ENCODE measurements at places on chromosomes 12 and 14. TPM values are rescaled to one million over a fixed set of nuclear protein-coding genes. Genes with fewer than 3 reads are reported as not detected.

Gene GPR135
- 0.90 TPM for total RNA-seq

- H3K36me3 ChIP-seq: no peaks in the 10 kb centered on the region
- H3K4me1 ChIP-seq: no peaks in the 10 kb centered on the region
- no peaks in the 10 kb centered on the region for H3K27me3 ChIP-seq
- no peak for DNase-seq
These were observed 7.0 kb downstream of the MTHFD1 start for GRCh38 chr14:64394977-64395633.

Gene ADAMTS20
- total RNA-seq: not detected

GRCh38 chr14:81449114-81449513 lies 49.0 kb upstream of the STON2 start:
- no peaks in the 10 kb centered on the region for H3K36me3 ChIP-seq
- no peak for DNase-seq
- H3K27ac ChIP-seq: no peak overlapping the region

DNA sequence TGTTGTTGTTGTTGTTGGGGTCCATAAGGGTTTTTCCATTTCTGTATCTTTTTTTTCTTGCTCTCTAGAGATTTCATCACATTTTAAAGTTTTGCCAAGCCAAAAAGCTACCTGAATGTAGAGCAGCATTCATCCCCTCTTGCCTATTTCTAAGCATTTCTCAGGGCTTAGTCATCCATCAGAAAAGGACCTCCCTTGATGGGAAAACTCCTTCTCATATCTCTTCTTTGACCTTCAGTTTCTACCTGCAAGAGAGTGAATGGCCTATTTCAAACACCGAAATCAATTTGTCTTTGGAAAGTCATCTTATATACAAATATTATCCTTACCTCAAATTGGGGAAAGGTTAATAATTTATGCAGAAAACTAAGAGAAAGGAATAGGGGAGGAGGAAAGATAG lies 4.5 kb downstream of the MYBPC1 start:
- no peaks in the 10 kb centered on the region for H3K36me3 ChIP-seq
- H3K4me3 ChIP-seq: no peak overlapping the region
- H3K27me3 ChIP-seq: no peaks in the 10 kb centered on the region
- H3K4me1 ChIP-seq: no peaks in the 10 kb centered on the region
- H3K27ac ChIP-seq: no peak overlapping the region
- no peak for DNase-seq

GRCh38 chr12:25256826-25257225 lies 6.1 kb upstream of the KRAS start:
- DNase-seq: no peak
- H3K4me3 ChIP-seq: no peak overlapping the region
- no peaks in the 10 kb centered on the region for H3K36me3 ChIP-seq

GRCh38 chr12:58302487-58303011 lies 361.2 kb downstream of the ATP23 start:
- H3K27ac ChIP-seq: no peak overlapping the region
- H3K27me3 ChIP-seq: no peaks in the 10 kb centered on the region
- no peak overlapping the region for H3K4me3 ChIP-seq
- no peaks in the 10 kb centered on the region for H3K4me1 ChIP-seq
- DNase-seq: no peak

GRCh38 chr12:120237360-120238171 lies 28.0 kb downstream of the PXN start:
- H3K36me3 ChIP-seq: no peaks in the 10 kb centered on the region
- peaks cover 94% of the 10 kb centered on the region for H3K4me1 ChIP-seq
- no peak overlapping the region for H3K4me3 ChIP-seq
- H3K27ac ChIP-seq: no peak overlapping the region

DNA sequence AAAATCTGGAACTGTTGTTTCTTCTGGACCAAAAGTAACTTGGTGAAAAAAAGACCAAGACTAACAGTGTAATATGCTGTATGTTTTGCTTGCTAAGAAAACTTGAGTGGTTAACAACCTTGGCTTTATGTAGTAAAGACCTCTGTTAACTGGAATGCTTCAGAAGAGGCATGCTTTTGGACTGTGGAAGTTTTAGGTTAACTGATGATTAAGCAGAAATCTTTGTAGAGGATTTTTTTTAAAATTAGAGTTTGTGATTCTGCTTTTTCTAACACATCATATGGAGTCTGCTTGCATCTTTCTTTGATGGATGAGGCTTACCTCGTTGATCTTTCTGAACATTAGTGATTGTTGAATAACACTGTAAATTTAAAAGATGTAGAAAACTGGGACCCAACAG lies 17.5 kb downstream of the PELI2 start:
- no peaks in the 10 kb centered on the region for H3K36me3 ChIP-seq
- H3K4me3 ChIP-seq: no peak overlapping the region
- no peaks in the 10 kb centered on the region for H3K4me1 ChIP-seq

- H3K36me3 ChIP-seq: no peaks in the 10 kb centered on the region
- H3K27ac ChIP-seq: no peak overlapping the region
- no peaks in the 10 kb centered on the region for H3K4me1 ChIP-seq
These were observed 86.0 kb upstream of the HIF1A start for GRCh38 chr14:61609191-61609843.

DNA sequence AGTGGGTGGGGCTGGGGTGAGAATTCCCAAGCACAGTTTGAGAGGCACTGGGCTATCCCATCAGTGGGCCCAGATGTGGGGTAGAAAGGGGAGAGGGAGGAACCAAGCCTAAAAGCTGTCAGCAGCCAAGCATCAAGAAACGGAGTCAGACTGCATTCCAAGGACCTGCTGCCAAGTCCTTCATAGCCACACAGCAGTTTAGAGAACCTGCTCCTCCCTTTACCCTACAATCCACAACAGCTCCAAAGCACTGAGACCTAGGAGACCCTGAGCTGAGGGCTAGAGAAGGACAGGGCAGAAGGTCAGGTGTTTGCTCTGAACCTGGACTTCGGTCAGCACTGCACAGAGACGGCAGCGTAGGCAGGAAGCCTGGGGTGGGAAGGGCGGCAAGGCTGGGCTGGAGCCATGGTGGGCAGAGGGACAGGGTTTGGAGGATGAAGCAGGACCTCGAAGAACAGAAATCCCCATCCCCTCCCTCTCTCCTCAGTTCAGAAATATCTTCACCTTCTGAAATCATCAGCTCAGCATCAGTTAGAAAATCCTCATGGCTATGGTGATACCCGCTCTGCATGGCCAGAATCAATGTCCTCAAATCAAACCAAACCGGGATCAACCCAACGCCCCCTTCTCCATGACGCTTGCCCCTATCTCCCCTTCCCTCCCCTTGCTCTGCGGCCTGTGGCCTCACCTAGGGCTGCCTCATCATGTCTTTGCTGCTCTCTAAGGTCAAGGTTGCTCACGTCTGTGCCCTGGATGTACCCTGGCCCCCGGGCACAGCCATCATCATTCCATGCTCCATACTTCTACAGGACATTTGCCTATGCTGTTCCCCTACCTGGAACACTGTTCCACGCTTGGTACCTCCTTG lies 12.9 kb upstream of the SERPINA4 start:
- no peaks in the 10 kb centered on the region for H3K36me3 ChIP-seq
- H3K4me3 ChIP-seq: no peak overlapping the region
- H3K27me3 ChIP-seq: peaks cover 2% of the 10 kb centered on the region

DNA sequence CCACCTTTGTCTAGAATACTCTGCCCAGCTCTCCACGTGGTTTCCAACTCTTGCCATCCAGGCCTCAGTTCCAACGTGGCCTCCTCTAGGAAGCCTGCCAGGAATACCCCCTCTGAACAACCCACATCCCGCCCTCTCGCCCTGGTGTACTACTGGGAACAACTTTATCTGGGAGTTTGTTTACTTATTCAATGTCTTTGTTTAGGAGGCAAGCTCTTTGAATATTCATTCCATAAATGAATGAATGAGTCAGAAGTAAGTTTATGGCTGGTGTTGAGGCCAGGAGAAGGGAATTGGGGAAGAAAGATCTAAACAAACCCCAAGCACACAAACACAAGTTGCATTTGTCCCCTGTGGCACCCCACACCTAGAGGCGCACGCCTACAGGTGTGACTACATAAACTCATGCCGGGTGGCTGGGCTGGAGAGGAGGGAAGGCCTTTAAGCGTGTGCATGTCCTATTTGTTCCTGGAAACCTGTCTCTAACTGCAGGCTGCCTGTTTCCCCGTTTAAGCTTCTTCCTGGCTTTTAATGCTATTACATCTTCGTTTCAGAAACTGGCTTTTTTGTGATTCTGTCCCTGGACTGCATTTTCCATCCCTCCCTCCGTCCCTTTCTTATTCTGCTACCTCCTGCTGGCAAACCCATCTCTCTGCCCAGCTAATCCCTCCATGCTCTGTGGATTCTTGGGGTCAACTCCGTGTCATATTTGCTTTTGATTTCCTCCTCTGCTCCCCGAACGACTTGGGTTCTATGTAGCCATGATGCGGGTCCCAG lies 57.9 kb downstream of the FZD10 start:
- no peak for DNase-seq
- no peaks in the 10 kb centered on the region for H3K36me3 ChIP-seq
- H3K27me3 ChIP-seq: no peaks in the 10 kb centered on the region
- H3K27ac ChIP-seq: no peak overlapping the region
- no peaks in the 10 kb centered on the region for H3K4me1 ChIP-seq

Gene CCDC88C
- total RNA-seq: 74.1 TPM

- no peak overlapping the region for H3K27ac ChIP-seq
- DNase-seq: no peak
- H3K36me3 ChIP-seq: no peaks in the 10 kb centered on the region
- H3K4me3 ChIP-seq: no peak overlapping the region
- no peaks in the 10 kb centered on the region for H3K4me1 ChIP-seq
These were observed 92.2 kb downstream of the PIWIL1 start for GRCh38 chr12:130429656-130430505.

DNA sequence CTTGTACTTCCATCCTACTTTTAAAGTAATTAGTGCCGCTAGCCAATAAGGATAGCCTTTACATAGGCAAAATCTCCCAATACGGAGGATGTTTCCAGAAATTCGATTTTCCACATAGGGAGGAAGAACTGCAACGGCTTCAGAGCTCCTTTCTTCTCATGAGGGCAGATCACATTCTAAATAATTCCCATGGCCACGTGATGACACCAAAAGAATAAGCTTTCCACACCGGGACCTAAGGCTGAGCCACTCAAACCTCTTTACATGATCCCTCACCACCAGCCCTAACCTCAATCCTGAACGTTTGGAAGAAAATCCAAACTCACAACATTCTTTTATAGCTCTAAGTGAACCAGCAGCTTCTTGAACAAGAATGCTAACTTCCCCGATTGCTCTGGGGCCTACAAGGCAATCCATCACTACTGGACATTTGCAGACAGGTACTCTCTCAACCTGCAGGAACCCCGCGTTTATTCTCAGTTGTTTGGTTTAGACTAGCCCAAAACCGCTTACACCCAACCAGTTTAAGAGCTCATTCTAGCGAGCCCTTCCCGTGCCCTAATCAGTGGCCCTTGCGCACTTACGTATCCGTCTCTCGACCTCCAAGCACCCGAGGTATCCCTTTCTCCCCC lies 884 bp downstream of the CAPRIN2 start:
- H3K4me1 ChIP-seq: peaks cover 17% of the 10 kb centered on the region
- no peak for DNase-seq
- H3K27me3 ChIP-seq: no peaks in the 10 kb centered on the region

DNA sequence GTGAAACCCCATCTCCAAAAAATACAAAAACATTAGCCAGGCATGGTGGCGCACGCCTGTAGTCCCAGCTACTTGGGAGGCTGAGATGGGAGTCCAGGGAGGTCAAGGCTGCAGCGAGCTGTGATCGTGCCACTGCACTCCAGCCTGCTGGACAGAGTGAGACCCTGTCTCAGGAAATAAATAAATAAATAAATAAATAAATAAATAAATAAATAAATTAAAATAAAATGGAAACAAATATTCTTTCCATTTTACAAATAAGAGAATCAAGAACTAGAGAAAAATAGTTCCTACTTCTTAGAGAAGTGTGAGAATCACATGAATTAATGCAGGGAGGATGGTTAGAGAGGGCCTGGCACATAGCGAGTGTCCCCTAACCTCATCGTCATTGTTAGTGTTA lies 53.7 kb downstream of the C12orf75 start:
- no peaks in the 10 kb centered on the region for H3K36me3 ChIP-seq
- no peak for DNase-seq
- no peaks in the 10 kb centered on the region for H3K27me3 ChIP-seq
- no peak overlapping the region for H3K27ac ChIP-seq
- H3K4me1 ChIP-seq: no peaks in the 10 kb centered on the region

Gene TAS2R42
- total RNA-seq: not detected

DNA sequence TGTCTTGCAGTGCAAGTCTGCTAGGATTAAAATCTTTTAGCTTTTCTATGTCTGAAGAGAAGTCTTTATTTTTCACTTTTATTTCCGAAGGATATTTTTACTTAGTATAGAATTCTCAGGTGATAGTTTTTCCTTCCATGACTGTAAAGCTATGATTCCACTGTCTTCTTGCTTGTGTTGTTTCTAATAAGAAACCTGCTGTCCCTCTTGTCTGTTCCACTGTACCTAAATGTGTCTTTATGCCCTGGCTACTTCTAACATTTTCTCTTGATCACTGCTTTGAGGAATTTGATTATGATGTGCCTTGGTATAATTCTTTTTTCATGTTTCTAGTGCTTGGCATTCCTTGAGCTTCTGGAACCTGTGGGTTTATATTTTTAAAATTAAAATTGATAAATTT lies 228.7 kb downstream of the CACNA1C start:
- H3K36me3 ChIP-seq: no peaks in the 10 kb centered on the region
- H3K4me3 ChIP-seq: no peak overlapping the region
- H3K27ac ChIP-seq: no peak overlapping the region
- peaks cover 4% of the 10 kb centered on the region for H3K27me3 ChIP-seq

Gene IKZF4
- 11.6 TPM for total RNA-seq

Gene HOXC9
- not detected for total RNA-seq

Gene HCAR3
- total RNA-seq: not detected

Gene TAS2R10
- 0.28 TPM for total RNA-seq

Gene KSR2
- total RNA-seq: 0.11 TPM

Gene OAS3
- 11.2 TPM for total RNA-seq

DNA sequence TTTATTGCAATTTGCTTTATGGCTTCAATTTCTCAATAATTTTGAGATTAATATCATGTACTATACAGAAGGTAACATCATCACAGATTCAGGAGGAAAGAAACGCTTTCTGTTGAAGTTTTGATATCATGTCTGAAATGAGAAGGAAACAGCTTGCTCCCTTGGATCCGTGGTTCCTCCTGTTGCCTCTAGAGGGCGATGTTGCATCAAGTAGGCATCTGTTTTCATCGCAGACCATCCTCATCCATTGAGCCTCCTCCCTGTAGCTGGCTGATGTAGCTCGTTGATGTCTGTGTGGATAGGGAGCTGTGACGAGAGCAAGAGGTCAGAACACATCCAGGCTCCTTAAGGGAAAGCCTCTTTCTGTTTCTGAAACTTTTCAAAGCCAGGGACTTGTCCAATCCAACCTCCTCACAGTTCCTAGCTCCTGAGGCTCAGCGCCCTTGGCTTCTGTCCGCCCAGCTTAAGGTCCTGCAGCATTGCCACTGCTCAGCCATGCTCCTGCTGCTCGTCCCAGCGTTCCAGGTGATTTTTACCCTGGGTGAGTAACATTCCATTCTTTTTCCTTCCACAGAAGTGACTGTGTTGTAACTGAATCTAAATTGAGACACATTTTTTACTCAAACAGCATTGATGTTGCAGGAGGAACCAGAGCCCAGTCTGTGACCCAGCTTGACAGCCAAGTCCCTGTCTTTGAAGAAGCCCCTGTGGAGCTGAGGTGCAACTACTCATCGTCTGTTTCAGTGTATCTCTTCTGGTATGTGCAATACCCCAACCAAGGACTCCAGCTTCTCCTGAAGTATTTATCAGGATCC lies 304.8 kb upstream of the OR4E1 start:
- H3K4me3 ChIP-seq: peak overlapping the region; percentile 15
- DNase-seq: peak; percentile 41
- H3K27ac ChIP-seq: no peak overlapping the region
- H3K36me3 ChIP-seq: no peaks in the 10 kb centered on the region

Gene SDSL
- 0.20 TPM for total RNA-seq

Gene INHBE
- total RNA-seq: 0.38 TPM
